Right ventricle myocardium superior (tissue), 1 donor: ENCODE measurements at places on chromosomes 2 and 18. TPM values are rescaled to one million over a fixed set of nuclear protein-coding genes. Genes with fewer than 3 reads are reported as not detected.

CPLX4 gene
- total RNA-seq: not detected

FEV gene
- not detected for total RNA-seq

REG3G gene
- total RNA-seq: not detected

KCNG3 gene
- not detected for total RNA-seq

MARCHF4 gene
- not detected for total RNA-seq

PTPRN gene
- not detected for total RNA-seq

L3MBTL4 gene
- 0.59 TPM for total RNA-seq

KCNG2 gene
- not detected for total RNA-seq

SNRPD1 gene
- total RNA-seq: 24.7 TPM

SERPINB12 gene
- total RNA-seq: not detected

HAT1 gene
- total RNA-seq: 31.1 TPM

GREB1L gene
- 8.0 TPM for total RNA-seq

ALLC gene
- total RNA-seq: not detected

PMS1 gene
- 13.5 TPM for total RNA-seq

NT5C1B gene
- not detected for total RNA-seq

WNT10A gene
- total RNA-seq: not detected

LYPD1 gene
- total RNA-seq: not detected
